ENCODE measurements at places on chromosomes 13 and 19.
A peak's percentile ranks its signal among the peaks of the same experiment; 100 is the strongest.

GRCh38 chr19:5983367-5983955 is 5.5 kb upstream of the RANBP3 start:
- DNase-seq: no peak

DNA sequence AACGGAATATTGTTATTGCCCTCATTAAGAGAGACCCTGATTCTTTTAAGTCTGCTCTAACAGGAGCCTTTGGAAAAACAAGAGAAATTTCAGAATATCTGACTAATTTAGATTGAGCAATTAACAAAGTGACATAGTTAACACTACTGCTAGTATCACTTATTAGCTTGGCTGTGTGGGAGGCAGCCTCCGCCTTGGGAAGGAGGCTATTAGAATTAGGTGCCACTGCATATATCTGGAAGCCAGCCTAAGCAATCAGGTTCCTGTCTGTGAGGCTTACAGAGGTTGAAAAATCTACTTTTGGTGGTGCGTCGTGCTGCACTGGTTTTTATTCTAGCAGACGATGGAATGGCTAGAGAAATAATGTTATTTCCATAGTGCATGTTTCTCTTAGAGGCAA is 227.2 kb downstream of the OLFM4 start:
- DNase-seq: no peak

GRCh38 chr13:62747152-62747551 is 1331.5 kb upstream of the PCDH20 start:
- no peak for DNase-seq

GRCh38 chr13:49938921-49939320 is 2.8 kb upstream of the SPRYD7 start:
- DNase-seq: no peak

DNA sequence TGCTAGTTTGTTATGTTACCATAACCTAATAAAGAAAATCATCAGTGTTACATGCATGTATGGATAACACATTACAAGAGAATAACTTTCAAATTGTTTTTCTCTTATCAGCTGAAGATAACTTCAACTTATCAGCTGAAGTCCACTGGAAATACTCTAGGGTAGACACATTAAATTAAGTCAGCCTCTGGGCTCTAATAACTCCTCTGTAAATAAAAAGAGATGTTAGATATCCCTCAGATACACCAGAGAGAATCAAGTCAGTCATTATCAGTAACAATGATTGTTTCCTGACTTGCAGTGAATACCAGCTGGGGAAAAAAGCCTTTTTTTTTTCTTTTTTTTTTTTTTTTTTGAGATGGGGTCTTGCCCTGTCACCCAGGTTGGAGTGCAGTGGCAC is 1.6 kb upstream of the KBTBD7 start:
- no peak for DNase-seq

- no peak for DNase-seq
Observed at GRCh38 chr13:76637641-76638141, 248.5 kb downstream of the KCTD12 start.

- DNase-seq: no peak
Observed at GRCh38 chr13:40786568-40786996, 2.8 kb upstream of the SLC25A15 start.

DNA sequence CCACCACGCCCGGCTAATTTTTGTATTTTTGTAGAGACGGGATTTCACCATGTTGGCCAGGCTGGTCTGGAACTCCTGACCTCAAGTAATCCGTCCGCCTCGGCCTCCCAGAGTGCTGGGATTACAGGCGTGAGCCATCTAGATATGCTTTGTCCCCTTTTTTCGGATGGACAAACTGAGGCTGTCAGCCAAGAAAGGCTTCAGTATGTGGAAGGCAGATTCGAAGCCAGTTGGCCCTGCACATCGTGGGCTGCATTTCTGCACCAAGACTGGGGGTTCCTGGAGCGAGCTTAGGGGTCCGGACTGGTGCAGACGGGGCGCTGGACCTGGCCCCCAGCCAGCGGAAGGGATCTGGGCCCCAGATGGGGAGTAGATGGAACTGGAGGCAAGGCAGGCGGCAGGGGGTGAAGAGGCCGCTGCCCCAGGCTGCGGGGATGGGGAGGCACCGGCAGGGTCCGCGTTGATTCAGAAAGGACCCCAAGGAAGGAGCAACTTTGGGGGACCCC is 9.7 kb upstream of the JUND start:
- DNase-seq: no peak

- no peak for DNase-seq
Observed at GRCh38 chr13:32246468-32246867, 68.7 kb downstream of the ZAR1L start.

DNA sequence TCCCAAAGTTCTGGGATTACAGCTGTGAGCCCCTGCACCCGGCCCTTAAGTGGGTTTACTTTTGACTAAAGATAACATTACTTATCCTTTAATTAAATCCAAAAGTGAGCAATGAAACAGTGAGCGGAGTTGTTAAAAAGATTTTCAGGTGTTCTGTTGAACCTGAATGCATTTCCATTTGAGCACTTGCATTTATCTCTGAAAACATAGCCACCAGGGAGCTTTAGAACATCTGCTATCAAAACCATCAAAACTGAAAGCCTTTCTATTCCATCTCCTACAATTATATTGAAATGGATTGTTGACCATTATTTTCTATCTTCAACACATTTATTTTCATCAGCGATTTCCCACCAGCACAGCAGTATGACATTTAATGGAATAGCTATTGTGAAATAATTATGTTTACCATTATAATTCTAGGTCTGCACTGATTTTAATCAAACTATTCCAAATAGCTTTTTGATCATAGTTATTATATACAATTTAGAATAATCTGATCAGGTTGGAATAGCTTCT is 269.0 kb downstream of the FGF14 start:
- DNase-seq: no peak

GRCh38 chr19:10379880-10380312 is 476 bp downstream of the TYK2 start:
- no peak for DNase-seq

DNA sequence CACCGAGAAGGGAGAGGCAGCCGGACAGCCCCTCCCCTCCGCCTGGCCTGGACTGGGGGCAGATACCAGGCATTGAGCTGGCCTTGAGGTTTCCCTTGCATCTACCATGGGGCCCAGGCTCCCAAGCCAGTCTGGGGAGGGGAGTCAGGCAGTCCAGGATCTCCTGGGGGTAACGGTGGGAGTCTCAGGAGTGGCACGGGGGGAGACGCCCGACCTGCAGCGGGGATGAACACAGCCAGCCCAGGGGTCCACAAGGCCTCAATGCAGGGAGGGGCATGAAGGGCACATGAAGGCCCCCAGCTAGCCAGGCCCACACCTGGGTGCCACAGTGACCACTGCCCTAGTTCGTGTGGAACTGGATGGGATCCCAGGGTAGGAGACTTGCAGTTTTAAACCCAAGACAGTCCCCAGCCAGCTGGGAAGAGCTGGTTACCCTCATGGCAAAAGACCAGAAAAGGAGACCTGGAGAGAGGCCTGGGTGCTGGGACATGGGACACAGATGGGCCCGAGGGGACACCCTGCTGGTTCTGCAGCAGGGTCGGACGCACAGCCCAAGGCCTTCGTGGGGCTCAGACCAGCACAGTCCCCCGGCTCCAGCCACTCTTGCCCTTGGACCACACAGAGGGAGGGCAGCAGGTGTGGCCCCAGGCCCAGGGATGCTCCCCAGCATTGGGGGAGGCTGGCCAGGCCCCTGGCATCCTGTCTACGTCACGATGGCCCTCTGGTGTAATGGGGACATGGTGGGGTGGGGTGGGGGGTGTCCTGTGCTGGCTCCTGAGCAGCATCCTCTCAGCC is 4.6 kb upstream of the UQCR11 start:
- DNase-seq: no peak

GRCh38 chr19:16586991-16587832 is 15.0 kb upstream of the SLC35E1 start:
- peak; percentile 61 for DNase-seq

GRCh38 chr19:49136771-49137171 is 17.4 kb downstream of the PPFIA3 start:
- DNase-seq: no peak

GRCh38 chr13:49836516-49836915 is 44.0 kb upstream of the KPNA3 start:
- DNase-seq: no peak

- DNase-seq: no peak
Observed at GRCh38 chr13:59247171-59247570, 916.6 kb downstream of the DIAPH3 start.

GRCh38 chr13:44609137-44609536 is 33.0 kb upstream of the TSC22D1 start:
- no peak for DNase-seq

- no peak for DNase-seq
Observed at GRCh38 chr19:15169541-15170285, 31.1 kb downstream of the NOTCH3 start.

- no peak for DNase-seq
Observed at GRCh38 chr13:101211261-101211660, 205.0 kb downstream of the NALCN start.

- DNase-seq: no peak
Observed at GRCh38 chr13:65966991-65967451, 1263.1 kb downstream of the PCDH9 start.

GRCh38 chr19:13155472-13156359 is 5.5 kb downstream of the IER2 start:
- DNase-seq: peak; percentile 51

DNA sequence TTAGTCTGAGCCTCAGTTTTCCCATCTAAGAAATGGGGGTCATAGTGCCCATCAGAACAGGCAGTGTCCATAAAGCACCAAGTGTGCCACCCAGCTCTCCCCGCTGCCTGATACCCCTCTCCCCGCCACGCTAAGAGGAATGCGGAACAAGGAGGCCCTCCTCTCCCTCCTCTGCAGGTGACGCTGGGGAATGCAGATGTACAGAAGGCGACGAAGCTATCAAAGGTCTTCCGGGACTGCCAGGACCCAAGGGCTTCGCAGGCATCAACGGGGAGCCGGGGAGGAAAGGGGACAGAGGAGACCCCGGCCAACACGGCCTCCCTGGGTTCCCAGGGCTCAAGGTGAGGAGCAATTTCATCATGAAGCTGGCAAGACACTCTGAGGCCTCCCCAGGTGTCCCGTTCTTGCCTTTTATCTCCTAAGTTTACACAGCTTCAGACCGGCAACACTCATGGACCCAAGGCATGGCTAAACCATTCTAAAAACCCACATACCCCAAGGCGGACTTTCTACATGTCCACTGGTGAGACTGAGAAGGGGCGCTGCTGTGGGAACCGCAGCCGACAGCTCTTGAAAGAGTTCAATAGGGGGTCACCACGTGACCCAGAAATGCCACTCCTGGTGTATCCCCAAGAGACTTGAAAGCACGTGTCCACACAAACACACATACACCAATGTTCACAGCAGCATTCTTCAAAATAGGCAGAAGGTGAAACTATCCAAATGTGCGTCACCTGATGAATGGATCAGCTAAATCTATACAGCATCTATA is 102.7 kb downstream of the RAB20 start:
- no peak for DNase-seq

- DNase-seq: no peak
Observed at GRCh38 chr19:1822210-1822609, 10.1 kb upstream of the ATP8B3 start.

DNA sequence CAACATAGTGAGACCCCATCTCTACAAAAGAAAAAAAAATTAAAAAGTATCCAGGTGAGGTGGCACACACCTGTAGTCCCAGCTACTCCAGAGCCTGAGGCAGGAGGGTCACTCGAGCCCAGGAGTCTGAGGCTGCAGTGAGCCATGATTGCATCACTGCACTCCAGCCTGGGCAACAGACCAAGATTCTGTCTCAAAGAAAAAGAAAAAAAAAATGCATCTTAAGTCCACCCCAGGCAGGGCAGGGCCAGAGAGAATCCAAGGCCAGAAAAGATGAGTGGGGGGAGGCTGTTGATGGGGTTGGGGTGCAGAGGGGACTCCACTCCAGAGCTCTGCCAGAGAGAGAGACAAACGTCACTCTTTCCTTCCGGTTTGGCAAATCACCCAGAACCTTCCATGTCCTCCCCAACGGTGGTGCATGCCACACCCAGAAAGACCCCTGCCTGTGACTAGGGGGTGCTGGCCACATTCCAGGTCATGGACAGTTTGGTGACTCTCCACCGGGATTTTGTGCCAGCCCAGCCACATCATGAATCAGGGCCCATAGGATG is 431 bp downstream of the FUT3 start:
- no peak for DNase-seq

GRCh38 chr13:97028441-97029299 is 34.4 kb upstream of the OXGR1 start:
- DNase-seq: peak; percentile 11

- DNase-seq: no peak
Observed at GRCh38 chr13:50015258-50015657, at the start of gene KCNRG. TSS of gene KCNRG (plus strand) at chr13:50015444. CDS start at chr13:50015494, 50 bp downstream.

- DNase-seq: no peak
Observed at GRCh38 chr13:59946944-59947343, 216.8 kb downstream of the DIAPH3 start.

DNA sequence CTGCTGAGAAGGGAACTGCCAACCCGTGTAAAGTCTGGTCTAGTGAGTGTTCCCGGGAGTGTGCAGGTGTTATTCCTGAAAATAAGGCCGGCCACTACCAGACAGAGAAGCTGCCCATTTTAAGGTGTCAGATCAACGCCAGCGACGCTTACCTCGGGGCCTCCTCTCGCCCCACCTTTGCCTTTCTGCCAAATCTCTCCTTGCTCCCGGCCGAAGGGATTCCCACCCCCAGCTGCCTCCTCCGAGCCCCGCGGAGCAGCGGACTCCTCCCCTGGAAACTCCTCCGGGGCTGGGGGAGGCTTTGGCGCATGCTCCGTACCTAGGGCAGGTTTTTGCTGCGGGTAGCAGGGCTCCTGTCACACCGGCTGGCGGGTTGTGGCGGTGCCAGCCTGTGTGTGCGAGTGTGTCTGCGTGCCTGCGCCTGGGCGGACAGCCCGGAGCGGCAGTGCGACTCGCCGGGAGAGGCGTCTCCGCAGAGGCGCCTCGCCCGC is at the start of gene HS6ST3:
HS6ST3 (plus strand) TSS at position 359 of the 491 bp plus-strand sequence.
- no peak for DNase-seq

DNA sequence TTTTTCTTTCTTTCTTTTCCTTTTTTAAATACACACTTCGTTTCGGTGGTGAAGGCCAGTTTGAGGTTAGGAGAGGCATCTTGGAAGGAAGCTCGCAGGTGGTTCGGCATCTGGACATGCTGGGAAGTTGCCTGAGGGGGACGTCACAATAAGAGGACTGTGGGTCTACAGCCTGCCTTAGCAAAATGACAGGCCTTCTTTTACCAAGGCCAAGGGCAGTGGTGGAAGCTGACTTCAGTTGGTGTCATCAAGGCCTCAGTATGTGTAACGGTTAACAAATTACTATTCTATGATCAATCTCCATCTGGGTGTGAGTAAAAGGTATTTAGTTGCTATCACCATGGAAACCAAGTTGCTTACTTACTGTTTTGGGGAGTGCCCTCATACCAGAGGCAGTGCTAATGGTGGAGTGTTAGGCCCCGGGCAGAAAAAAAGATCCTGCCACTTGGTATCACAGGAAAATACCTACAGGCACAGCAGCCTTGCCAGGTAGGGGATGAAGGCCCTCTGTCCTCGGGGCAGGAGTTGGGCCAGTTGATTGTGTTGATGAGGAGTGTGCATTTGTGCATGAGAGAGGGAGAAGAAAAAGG is 10.3 kb downstream of the ACTN4 start:
- no peak for DNase-seq

GRCh38 chr13:84446972-84447639 is 564.8 kb upstream of the SLITRK1 start:
- DNase-seq: no peak

GRCh38 chr19:57814505-57815246 is at the start of gene ZNF552:
TSS of gene ZNF552 (minus strand) at chr19:57814913. CDS start at chr19:57814743, 170 bp downstream.
- peak; percentile 58 for DNase-seq

- no peak for DNase-seq
Observed at GRCh38 chr13:70960841-70961443, 852.7 kb upstream of the KLHL1 start.

- no peak for DNase-seq
Observed at GRCh38 chr19:12723381-12723640, 421 bp downstream of the TNPO2 start.

Data from activated T-cell treated with anti-CD3 and anti-CD28 coated beads for 4 hours (primary cell).